ENCODE measurements at places on chromosomes 7 and 10.
A peak's percentile ranks its signal among the peaks of the same experiment; 100 is the strongest.

DNA sequence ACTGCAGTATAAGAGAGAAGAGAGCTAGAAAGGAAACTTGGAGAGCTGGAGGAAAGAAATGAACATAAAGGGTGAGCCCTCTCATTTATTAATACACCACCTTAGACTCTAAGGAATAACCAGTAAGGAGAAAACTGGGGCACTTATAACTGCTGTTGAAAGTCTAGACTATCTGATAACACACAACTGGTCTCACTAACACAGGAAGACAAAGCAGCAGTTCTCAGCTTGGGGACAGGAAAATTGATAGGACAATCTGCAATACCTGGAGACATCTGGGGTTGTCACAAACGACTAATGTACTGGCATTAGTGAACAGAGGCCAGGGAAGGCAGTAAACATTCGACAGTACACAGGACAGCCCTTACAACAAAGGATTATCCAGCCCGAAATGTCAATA, 6.8 kb downstream of the ELMO1 start:
- DNase-seq: no peak

DNA sequence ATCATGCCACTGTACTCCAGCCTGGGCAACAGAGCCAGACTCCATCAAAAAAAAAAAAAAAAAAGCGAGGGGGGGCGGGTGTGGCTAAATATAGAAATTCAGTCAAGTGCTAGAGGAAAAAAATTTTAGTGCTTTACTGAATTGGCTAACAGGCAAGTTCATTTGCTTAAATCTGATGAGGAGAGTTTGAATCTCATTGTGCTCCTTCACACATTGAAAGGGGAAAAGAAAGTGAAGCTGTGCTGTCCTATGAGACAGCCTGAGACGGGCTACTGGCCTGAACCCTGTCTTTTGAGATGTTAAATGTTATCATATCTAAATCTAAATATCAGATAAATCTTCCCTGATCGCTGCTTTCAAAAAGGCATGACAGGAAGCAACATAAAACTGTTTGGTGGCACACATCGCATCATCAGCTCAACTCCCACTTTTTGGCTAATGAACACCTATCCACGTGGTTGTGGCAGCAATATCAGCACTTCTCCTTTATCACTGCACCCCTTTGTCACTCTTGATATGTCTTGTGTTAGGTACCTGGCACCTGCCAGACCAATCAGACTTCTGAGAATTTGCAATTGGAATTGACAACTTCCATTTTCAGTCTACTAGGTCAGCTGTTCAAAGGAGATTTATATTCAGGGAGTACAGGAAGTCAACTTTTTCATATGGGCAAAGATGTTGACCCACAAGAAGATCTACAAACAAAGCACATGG, 14.0 kb upstream of the IFIT1B start:
- DNase-seq: no peak

DNA sequence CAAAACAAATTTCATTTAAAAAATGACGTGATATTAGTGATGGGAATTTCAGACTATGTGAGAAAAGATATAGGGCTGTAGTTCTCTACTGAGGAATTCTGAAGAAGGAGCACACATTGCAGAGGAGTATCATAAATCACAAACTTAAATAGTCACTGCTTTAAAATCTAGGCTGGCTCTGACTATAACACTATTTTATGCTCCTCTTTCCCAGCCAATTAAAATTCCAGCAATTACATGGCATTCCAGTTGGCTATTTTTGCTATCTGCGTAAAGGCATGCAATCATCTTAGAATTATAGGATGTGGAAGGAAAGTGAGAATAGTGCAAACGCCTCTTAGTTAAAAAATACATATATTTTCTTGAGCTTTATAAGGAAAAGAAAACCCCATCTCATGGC, 123.1 kb downstream of the GNAI1 start:
- no peak for DNase-seq

- DNase-seq: no peak
These were observed 11.6 kb downstream of the NAMPT start for GRCh38 chr7:106273009-106273668.

DNA sequence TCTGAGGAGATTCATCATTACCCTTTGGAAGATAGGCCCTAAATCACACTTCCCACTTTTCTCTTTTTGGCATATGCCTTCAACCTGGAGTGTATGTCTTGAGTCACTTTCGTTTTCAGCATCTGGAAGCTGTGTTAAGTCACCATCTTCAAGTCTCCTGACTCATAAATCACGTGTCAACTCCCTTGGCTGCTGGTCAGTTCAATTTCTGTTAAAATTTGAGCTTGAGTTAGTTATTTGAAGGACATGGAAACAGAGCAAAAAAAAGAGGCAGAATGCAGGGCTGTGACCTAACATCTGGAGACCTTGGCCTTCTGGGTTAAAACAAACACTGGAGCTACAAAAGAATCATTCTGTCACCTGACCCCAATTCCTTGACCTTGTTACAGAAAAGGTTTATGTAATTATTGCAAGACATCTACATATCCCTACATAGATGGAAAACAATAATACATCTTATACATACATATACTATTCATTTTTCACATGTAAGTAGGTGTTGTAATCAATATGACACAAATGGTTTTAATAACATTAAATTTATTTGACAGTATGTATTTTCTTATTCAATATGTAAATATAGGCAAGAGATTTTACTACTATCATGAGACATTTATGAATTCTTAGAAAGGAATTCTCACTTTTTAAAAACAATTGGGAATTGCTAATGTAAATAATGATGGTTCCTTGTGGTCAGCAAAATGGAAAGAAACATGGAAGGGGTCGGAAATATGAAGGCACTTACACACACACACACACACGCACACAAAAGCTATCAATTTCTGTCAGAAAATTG, 169.7 kb upstream of the PHYHIPL start:
- DNase-seq: no peak

- no peak for DNase-seq
These were observed 10.2 kb downstream of the HIPK2 start for GRCh38 chr7:139767561-139767982.

- DNase-seq: no peak
These were observed 88.5 kb upstream of the LRRTM3 start for GRCh38 chr10:66837335-66837734.

- DNase-seq: no peak
These were observed 636.2 kb upstream of the LRRN3 start for GRCh38 chr7:110454713-110455112.

- no peak for DNase-seq
These were observed 44.1 kb upstream of the ATP6V0A4 start for GRCh38 chr7:138842111-138842510.

DNA sequence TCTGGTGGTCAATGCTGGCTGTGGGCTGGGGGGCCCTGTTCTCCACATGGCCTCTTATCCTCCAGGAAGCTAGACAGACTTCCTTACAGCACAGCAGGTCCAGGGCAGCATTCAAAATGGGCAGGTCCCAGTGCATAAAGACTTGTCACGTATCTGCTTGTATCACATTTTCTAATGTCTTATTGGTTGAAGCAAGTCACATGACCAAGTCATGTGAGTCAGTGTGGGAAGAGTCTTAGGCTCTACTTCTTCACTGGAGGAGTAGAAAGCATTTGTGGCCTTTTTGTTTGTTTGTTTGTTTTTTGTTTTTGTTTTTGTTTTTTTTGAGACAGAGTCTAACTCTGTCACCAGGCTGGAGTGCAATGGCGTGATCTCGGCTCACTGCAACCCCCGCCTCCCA, 104.7 kb downstream of the COL13A1 start:
- DNase-seq: no peak

GRCh38 chr7:25068502-25069213, 56.4 kb downstream of the CYCS start:
- DNase-seq: no peak

- DNase-seq: no peak
These were observed 36.5 kb downstream of the COA1 start for GRCh38 chr7:43692582-43693373.

DNA sequence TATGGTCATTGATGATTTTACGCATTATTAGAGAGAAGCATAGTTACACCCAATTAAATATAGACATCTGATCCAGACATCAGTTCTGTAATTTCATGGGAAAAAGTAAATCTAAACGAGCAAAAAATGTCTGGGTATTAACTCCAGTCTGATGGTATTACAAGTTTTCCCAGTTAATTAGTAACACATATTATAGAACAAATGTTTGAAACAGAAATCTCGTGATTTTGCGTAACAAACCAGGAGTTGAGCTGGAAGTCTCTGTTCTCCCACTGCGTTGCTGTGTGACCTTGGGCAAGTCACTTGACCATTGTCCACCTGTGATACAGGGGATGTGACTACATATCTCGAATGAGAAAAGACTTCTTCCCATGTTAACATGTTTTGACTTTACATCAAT, 43.3 kb downstream of the RBM20 start:
- no peak for DNase-seq

GRCh38 chr7:116652793-116653192, 19.2 kb upstream of the MET start:
- no peak for DNase-seq

- DNase-seq: no peak
These were observed 186.9 kb downstream of the CFTR start for GRCh38 chr7:117666689-117667088.

DNA sequence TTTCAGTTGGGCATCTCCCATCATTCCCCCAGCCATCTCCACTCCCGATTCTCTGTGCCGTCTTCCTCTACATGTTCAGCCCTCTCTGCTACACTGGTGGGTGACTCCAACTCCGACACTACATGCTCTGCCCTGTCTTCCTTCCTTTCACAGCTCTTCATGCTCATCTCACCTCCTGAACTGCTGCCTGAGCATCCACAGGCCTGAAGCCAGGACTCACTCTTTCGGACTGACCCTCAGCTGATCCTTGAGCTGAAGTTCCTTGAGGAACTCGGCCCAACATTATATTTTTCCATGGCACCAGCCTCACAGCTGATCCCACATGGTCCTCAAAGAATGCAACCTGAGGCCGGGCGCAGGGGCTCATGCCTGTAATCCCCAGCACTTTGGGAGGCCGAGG, 538.4 kb downstream of the PTPRN2 start:
- DNase-seq: no peak

DNA sequence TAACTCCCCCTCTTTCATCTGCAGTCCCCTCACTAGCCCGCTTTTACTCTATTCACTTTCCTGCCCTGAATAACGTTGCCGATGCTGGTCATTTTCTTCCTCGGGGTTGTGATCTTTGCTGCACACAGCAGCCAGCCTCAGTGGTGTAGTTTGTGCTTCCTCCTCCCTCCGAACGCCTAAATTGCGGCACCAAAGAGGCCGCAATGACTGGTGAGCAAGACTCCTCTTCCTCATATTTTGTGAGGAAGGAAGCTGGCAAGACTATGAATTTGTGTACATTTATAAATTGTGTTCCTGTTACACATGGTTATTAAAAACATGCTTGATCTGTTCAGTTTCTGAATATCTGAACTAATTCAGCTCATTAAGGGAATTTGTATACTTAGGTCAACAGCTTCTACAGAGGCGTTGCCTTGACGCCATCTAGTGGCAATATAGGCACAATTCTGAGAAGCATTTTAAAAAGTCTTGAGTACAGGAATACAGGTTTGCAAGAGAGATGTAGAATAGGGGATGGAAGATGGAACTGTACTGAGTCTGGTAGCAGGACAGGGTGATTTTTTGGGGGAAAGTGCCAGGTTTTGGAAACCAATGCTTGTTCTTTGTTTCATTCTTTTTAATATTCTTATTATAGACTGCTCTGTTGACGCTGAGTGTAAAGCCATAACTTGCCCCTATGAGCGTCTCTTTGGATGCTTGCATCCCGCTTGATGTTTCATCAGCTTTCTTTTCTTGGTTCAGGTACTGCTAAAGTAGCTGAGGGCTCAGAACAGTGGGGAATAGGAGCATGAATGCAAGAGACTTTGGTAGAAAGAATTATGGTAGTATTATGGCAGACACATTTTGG, 4.1 kb upstream of the TAS2R5 start:
- DNase-seq: no peak

GRCh38 chr10:102599565-102600327, 44.5 kb upstream of the TRIM8 start:
- no peak for DNase-seq

GRCh38 chr10:121088524-121088923, 237.4 kb downstream of the WDR11 start:
- DNase-seq: no peak

DNA sequence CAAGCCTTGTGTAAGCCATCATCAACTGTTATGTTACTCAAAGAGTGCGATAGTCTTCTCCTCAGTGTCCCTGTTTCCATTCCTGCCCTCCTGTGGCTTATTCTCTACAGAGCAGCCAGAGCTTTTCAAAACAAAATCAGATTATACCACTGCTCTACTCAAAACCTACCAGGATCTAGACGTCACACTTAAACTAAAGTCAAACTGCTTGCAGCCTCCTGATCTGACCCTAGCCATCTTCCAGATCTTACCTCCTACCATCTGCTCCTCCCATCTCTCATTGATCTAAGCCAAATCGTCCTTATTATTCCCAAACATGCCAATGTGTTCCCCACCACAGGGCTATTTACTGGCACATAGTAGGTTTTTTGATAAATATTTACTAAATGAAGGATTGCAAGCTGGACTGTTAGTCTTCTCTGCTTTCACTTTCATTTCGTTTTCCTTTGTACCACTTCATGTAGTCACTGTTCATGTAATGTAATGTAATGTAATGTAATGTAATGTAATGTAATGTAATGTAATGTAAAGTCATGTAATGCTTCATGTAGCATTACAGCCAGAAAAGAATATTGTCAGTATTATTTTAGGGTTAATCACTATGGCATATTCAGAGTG, 116.1 kb downstream of the GPR37 start:
- no peak for DNase-seq

- no peak for DNase-seq
These were observed 36.6 kb downstream of the TCERG1L start for GRCh38 chr10:131274883-131275282.

DNA sequence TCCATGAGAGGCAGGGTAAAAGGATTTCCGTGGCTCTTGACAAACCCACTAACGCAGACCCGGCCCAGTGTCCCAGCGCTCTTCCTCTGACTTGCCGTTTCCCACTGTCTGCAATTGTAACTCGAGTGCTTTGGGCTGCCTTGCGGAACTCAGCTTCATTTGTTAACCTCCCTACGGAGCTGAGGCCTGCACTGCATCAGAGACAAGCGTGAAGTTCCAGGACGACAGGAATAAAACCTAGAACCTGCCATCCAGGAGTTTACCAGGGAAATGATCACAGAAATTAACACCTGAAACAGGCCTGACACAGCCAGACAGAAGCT, 76.2 kb downstream of the SFMBT2 start:
- DNase-seq: no peak

- DNase-seq: peak; percentile 31
These were observed 26.4 kb downstream of the HIF1AN start for GRCh38 chr10:100562008-100562672.

GRCh38 chr10:123132576-123133477, 2.9 kb upstream of the HMX3 start:
- peak; percentile 57 for DNase-seq

DNA sequence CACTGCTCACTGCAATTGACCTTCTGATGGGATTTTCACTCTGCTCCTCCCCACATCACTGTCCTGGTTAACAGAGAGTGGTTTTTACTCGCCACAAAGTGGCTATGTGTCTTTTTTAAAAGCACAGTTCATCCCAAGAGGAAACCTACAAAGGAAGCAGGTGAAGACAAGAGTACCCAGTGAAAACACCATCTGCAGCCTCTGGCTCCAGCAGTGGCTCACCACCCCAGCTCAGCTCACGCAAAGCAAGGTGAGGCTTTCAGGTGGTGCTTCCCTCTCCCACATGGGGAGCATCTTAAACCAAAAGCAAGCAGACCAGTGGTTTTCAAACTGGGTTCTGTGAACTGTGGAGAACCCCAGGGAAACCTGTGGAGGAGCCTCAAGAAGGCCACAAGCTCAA, 14.0 kb downstream of the DLG5 start:
- DNase-seq: no peak
